Urothelium cell line (cell line): ENCODE measurements at places on chromosomes 13 and 19.

GRCh38 chr13:93450191-93450621 is 223.6 kb downstream of the GPC6 start:
- no peak for DNase-seq

DNA sequence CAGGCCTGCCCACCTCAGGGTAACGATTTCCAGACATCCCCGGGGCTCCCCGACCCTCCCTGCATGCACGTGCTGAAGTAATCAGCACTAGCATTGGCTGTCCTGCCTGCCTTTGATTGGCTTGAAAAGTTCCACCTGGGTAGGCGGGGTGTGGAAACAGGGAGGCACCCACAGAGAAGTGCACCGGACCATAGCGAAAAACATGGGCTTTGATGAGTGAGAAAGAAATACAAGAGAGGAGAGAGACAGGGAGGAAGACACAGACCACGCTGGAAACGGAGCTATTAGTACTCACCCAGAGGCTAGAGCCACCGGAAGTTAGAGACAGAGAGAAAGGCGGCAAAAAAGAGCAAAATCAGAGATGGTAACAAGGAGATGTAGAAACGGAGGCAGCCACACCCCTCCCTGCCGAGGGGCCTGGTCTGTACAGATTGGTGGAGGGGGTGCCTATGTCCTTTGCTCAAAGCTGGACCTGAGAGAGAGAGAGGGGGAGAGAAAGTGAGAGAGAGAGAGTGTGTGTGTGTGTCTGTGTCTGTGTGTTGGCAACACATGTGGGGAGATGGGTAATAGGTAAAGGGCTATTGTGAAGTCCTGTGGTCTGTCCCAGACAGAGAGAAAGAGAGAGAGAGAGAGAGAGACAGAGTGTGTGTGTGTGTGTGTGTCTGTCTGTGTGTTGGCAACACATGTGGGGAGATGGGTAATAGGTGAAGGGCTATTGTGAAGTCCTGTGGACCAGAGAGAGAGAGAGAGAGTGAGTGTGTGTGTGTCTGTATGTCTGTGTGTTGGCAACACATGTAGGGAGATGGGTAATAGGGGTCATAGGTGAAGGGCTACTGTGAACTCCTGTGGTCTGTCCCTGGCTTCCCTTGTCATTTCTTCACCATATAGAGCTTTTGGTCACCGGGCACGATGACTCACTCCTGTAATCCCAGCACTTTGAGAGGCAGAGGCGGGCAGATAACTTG is 2.9 kb downstream of the CGB3 start:
- DNase-seq, result no peak

DNA sequence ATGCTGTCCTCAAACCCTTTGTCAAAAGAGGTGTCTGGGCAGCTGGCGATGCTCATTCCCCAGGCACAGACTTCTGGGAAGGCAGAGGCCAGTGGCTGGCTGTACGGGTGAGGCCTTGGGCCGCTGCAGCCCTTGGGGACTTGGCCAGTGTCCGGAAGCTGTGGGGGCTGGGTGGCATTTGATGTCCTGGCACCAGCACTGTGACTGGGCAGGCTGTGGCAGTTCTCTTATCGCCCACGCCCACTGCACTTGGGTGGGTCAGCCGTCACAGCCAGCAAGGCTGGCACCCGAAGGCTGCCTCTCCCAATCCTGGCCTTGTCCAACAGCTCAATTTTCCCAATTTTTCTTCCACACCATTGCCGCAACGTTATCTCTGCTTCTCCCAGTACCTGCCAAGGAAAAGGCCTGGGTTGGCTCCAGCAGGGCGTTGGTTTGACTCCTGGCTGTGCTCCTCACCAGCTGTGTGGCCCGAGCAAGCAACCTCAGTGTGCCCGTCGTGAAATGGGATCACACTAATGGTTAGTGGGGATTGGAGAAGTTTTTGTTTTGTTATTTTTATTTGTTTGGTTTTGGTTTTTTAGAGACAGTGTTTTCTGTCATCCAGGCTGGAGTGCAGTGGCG is 12.7 kb upstream of the SLC44A2 start:
- DNase-seq, result no peak

DNA sequence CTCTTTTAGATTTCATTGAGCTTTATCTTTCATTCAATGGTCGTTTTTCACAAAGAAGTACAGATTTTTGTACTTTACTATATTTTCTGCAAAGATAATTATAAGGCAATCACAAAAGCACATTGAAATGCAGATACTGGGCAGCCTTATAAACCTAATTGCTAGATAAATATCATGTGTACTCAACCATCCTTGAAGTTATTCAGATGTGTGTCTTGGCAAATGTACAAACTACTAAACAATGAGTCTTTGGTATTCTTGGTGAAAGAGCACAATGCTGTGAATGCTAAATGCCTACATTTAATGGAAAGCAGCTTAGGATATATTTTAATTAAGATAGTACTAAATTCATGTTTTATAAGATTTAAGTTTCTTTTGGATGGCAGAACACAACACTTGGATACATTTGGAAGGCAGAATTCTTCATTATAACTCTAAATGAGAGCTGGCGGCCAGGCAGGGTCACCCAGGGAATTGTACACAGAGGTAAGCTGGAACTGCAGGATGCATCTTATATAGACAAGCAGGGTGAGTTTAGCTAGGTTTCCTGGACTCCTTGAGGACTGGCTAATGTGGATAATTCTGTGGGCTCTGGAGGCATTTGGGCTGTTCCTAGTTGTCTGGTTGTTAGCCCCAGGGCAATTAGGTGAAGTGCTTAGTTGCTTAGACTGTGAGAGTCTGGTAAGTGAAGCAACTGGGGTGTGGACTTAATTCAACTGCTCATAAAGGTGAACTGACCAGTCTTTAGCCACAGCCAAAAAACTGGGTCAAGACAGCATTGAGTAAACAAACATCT is 286.6 kb downstream of the PCDH20 start:
- DNase-seq, result no peak

- peak; percentile 78 for DNase-seq
Measured at GRCh38 chr19:45577111-45577905, 7.3 kb downstream of the OPA3 start.

- no peak for DNase-seq
Measured at GRCh38 chr13:76790980-76791819, 95.0 kb downstream of the KCTD12 start.

- peak; percentile 27 for DNase-seq
Measured at GRCh38 chr13:105990256-105990958, 545.1 kb downstream of the EFNB2 start.

DNA sequence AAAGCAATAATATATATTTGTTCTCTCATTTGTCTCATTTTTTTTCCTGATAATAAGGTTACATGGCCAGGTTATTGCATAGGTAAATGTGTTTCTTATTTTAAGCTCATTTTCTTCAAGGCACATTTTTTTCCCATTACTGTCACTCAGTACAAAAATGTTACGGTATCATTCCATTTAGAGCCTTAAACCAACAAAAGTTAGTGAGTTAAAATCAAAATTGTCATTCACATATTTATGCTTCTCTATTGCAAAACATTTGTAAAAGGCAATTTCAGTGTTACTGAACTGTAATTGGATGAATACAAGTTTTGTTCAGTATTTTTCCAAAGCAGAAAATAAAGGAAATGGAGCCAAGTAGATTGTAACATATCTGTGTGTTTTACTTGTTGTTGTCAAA is 117.6 kb upstream of the MAB21L1 start:
- DNase-seq, result no peak

- DNase-seq, result no peak
Measured at GRCh38 chr19:6719540-6719861, 949 bp downstream of the C3 start.
